ENCODE measurements at places on chromosomes 1 and 21.

DNA sequence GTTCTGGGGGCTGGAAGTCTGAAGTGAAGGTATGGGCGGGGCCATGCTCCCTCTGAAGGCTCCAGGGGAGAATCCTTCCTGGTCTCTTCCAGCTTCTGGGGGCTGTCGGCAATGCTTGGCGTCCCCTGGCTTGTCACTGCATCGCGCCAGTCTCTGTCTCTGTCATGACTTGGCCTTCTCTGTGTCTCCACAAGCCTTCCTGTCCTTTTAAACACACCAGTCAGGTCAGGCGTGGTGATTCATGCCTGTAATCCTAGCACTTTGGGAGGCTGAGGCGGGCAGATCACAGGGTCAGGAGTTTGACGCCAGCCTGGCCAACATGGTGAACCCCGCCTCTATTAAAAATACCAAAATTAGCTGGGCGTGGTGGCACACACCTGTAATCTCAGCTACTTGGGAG lies 125.3 kb downstream of the ACTL8 start:
- no peak for DNase-seq

DNA sequence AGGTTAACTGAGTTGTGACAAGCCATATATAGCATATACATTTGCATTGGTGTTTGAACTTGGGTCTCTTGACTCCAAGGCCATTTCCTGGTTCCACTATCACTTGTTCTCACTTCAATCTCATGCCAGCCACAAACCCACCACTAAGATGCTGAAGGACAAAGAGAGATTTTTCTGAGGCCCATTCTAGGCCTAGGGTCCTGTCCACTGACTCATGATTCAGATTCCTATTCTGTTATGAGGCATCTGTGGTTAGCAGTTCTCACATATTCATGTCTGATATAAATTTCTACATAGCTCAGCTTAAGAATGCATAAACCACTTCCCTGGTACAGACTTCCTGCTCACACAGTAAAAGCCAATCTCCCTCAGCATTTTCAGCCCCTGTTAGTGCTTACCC lies 326.1 kb upstream of the BEND5 start:
- DNase-seq, result no peak

DNA sequence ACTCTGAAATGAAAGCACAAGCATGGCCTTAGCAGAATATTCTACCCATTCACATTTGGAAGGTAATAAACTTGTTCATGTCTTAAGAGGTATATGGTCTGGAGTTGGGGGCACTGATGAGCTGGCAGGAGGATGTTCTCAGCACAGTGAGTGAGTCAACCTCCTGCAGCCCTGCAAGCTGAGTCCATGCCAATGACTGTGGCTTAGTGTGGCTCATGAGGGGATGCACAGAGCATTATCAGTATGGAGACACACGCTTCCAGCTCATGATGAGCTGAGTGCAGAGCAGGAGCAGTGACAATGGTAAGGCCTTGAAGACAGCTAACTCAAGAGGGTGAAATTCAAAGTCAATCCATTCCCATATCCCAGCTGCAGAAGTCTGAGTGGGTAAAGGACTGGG lies 102.3 kb downstream of the TNFSF18 start:
- peak; percentile 86 for DNase-seq

- no peak for DNase-seq
Measured at GRCh38 chr1:167723707-167724323, 2.0 kb downstream of the MPZL1 start.

GRCh38 chr1:96999191-96999590 lies 277.6 kb downstream of the PTBP2 start:
- DNase-seq, result no peak
